Stimulated activated CD4-positive, alpha-beta T cell treated with anti-CD3 and anti-CD28 coated beads, Interleukin-15, amount 100 ng/mL, for 48 hours (primary cell): ENCODE measurements at places on chromosomes 16 and 17.

DNA sequence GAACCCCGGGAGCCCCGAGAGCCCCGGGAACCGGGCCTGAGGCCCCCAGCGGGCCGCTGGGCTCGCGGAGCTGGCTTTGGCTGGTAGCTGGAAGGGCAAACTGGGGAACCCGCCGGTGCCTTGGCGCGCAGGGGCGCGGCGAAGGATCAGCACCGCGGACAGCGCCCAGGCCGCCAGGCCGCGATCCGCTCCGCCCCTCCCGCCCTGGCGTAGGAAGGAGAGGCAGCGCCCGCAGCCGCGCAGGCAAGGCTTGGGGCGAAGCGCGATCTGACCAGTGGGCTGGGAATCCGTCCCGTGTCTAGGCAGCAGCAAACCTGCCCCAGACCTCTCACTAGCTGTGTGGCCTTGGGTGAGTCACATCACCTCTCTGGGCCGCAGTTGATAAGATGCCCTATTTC, 331 bp upstream of the CCDC92B start:
- peak; percentile 57 for DNase-seq

DNA sequence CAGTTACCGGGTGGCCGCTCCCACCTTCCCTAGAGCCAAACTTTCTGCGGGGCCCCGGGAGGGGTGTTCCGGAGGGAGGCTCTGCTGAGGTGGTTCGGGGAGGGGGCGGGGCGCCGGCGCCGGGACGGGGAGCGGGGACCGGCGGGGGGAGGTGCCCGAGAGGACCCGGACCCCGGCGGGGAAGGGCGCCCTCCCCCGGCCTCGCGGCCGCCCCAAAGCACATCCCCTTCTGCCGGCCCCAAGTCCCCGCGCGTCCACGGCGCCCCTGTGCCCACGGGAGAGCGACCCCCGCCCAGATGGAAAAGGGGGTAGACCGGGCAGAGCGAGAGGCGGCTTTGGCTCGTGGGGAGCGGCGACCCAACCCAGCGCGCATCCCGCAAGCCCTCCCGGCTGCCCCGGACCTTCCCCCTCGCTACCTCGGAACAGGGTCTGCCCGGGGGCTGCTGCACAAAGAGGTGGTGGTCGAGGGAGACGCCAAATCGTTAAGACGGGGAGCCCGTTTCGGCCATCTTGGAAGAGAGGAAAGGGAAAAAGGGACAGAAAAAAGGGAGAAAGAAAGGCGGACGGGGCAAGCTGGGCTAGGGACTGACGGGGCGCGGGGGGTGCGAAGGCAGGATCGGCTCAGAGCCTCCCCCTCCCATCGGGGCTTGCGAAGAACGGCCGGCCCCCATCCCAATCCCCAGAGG, 530 bp downstream of the PCGF2 start:
- no peak for DNase-seq

- no peak for DNase-seq
Measured at GRCh38 chr17:18105027-18105426, 3.5 kb upstream of the MYO15A start.

DNA sequence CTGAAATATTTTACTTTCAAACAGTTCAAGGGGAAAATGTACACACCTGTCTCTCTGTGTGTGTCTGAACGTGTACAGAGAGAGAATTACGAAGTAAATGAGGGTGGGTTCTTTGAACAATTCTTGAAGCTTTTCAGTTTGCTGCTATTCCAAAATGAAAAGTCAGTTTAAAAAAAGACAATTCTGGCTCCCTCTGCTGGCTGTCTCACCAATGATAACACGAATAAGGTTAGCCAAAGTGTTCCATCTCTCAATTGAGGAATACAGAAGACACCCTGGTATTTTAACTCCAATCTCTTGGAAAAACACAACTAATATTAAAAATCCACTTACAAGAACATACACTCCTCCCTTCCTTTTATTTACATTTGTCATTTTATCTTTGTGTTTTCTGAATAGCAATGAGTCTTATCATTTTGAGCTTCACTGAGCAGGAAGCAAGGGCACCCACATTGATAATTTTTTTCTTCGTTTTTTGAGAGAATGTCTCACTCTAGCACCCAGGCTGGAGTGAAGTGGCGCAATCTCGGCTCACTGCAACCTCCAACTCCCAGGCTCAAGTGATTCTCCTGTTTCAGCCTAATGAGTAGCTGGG, 20.5 kb downstream of the EFTUD2 start:
- no peak for DNase-seq

DNA sequence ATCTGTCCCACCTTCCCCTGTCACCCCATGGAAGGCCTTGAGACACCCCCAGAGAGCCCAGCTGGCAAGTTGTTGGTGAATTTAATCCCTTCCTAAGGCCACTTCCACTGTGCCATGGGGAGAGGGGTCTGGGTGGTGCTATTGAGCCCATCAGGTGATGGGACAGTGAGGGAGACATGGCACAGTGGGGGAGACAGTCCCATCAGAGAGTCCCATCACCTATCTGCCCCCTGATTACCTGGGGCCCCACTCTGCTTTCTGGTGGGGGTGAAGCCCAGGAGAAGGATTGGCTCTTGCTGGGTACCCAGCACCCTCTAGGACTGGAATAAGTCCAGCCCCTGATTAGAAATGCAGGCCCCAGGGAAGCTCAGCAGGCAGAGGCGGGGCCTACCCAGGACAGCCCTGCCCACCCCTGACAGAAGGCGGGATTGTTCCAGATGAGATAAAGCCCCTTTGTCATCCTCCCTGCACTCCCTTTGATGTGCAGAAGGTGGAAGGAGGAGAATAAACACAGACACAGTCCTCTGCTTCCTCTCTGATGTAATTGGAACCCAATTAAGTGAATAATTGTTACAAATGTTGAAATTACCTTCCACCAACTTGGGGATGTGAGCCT, 18.9 kb downstream of the TMEM132E start:
- no peak for DNase-seq

DNA sequence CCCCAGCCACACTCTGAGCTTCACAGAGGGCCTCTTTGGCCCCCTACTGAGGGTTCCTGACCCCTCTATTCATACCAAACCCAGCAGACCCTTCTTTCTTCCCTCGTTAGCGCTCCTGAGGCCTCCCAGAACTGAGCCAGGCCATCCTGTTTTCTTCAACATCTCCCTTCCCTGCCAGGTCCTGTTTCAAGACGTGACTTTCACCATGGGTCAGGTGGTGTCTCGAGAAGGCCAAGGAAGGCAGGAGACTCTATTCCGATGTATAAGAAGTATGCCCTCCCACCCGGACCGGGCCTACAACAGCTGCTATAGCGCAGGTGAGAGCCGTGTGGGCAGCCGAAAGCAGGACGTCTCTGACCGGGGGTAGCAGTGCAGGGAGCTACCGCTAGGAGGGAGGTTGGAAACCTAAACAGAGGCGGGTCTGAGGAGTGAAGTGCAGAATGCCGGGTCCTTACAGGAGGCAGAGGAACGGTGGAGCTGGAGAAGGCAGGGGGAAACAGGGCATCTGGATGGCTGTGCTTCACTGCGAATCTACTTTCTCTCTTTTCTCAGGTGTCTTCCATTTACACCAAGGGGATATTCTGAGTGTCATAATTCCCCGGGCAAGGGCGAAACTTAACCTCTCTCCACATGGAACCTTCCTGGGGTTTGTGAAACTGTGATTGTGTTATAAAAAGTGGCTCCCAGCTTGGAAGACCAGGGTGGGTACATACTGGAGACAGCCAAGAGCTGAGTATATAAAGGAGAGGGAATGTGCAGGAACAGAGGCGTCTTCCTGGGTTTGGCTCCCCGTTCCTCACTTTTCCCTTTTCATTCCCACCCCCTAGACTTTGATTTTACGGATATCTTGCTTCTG, 1.3 kb upstream of the SENP3 start:
- DNase-seq, result no peak

- no peak for DNase-seq
Measured at GRCh38 chr17:18331879-18332278, 16.8 kb downstream of the SMCR8 start.

GRCh38 chr17:31413081-31413799, 21.8 kb downstream of the RAB11FIP4 start:
- DNase-seq, result no peak

DNA sequence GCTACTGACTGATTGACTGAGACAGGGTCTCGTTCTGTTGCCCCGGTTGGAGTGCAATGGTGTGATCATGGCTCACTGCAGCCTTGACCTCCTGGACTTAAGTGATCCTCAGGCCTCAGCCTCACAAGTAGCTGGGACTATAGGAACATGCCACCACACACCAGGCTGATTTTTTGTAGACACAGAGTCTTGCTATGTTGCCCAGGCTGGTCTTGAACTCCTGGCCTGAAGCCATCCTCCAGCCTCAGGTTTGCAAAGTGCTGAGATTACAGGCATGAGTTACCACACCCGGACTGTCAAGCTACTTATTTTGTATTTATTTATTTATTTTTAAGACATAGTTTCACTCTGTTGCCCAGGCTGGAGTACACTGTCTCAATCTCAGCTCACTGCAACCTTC, 55.2 kb downstream of the METTL16 start:
- no peak for DNase-seq

GRCh38 chr17:35799942-35800341, 4.5 kb upstream of the MMP28 start:
- no peak for DNase-seq

GRCh38 chr16:81770008-81770407, 9.1 kb upstream of the PLCG2 start:
- DNase-seq, result no peak

DNA sequence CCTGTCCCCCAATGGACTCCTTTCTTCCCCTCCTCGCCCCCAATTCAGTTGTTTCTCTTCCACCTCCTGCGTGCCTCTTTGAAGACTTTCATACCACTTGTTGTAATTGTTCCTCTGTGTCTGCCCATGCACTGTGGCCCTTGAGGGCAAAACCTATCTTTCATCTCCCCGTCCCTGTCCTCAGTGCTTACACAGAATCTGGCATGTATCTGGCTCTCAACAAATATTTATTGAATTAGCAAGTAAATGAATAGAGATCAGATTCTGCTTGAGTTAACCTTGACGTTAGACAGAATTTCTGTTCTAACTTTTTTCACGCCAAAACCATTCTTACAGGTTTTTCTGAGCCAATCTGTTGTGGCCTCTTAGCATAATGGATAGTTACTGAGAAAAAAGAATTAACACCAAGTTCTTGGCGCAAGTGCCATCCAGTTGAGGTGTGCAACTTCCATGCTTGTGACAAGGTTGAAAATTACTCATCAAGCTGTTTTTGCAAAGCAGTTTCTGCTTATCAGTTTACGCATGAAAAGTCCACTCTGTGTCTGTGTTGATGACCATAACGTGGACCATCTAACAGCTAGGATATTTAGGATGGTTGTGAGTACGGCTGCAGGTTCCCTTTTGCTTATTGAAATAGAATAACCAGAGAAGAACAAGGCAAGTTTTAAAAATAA, 215.1 kb downstream of the PRKCA start:
- DNase-seq, result no peak

DNA sequence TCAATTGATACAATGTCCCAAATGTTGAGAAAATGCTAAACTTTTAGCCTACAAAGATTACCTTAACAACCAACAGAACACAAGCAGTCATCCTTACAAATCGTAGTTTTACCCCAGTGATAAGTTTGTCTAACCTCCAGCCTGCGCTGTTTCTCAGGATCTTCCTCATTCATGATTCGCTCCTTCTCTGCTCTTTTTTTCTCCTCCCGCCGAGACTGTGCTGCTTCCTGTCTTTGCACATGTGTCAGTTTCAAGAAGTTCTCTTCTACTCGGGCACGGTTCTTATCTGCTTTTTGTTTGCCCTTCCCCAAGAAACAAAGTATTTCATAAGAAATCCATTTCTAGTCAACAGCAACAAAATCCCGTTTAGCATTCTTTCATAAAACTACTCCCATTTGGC, 10.2 kb upstream of the STRADA start:
- no peak for DNase-seq

GRCh38 chr16:67349172-67349571, 22.6 kb downstream of the LRRC36 start:
- DNase-seq, result no peak

GRCh38 chr16:56773532-56773931, 43.6 kb downstream of the NUP93 start:
- DNase-seq, result no peak

DNA sequence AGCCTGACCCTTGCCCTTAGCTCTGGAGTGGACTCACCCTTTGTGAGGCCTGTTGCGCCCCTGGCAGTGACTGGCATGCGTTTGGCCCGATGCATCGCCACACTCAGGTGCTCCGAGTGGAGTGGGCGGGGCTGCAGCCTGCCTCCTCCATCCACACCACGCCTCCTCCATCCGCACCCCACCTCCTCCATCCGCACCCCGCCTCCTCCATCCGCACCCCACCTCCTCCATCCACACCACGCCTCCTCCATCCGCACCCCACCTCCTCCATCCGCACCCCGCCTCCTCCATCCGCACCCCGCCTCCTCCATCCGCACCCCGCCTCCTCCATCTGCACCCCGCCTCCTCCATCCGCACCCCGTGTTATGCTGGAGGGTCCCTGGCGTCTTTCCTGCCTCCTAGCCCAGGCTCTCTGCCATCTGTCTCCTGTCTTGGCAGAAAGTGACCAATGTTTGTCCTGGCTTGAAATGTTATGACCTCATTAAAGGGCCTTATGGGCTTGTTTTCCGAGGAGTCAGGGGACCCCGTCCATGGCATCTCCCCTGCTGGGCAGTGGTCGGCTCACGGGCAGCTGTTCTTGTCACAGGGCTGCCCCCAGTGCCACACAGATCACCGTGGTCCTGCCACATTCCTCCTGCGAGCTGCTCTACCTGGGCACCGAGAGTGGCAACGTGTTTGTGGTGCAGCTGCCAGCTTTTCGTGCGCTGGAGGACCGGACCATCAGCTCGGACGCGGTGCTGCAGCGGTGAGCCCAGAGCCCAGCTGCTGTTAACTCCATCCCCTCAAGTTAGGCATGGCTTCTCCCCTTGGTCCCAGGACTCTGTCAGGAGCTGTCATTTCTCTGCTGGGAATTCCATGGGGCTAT, 28.7 kb upstream of the MYO15B start:
- DNase-seq, result no peak

- no peak for DNase-seq
Measured at GRCh38 chr17:77544347-77545110, 403.8 kb downstream of the SEC14L1 start.

- no peak for DNase-seq
Measured at GRCh38 chr17:39339272-39339671, 62.2 kb downstream of the FBXL20 start.

DNA sequence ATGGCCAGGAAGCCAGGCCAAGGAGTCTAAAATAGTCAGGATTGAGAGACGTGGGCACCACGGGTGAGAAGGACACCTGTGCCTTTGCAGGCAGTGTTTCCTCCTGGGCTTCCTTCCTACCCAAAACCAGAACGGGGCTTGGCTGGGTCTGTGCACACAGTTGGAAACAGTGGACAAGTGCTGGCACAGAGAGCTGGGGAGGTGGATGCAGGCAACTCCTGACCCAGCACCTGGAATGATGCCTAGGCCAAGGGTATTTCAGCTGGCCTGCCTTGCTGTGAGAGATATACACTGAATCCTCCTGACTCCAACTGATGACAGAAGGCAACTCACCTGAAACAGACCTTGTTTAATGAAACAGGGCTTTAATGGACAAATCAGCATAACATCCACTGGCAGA, 186.2 kb downstream of the SLC39A11 start:
- no peak for DNase-seq

GRCh38 chr16:85363881-85364280, 249.2 kb upstream of the GSE1 start:
- no peak for DNase-seq

- no peak for DNase-seq
Measured at GRCh38 chr16:28897826-28898225, 19.5 kb downstream of the ATP2A1 start.

- no peak for DNase-seq
Measured at GRCh38 chr17:65401561-65401960, 159.9 kb downstream of the AXIN2 start.
